ENCODE measurements at places on chromosomes 6 and 20.

GRCh38 chr6:55562318-55562717, 16.7 kb downstream of the HMGCLL1 start:
- no peak for DNase-seq

DNA sequence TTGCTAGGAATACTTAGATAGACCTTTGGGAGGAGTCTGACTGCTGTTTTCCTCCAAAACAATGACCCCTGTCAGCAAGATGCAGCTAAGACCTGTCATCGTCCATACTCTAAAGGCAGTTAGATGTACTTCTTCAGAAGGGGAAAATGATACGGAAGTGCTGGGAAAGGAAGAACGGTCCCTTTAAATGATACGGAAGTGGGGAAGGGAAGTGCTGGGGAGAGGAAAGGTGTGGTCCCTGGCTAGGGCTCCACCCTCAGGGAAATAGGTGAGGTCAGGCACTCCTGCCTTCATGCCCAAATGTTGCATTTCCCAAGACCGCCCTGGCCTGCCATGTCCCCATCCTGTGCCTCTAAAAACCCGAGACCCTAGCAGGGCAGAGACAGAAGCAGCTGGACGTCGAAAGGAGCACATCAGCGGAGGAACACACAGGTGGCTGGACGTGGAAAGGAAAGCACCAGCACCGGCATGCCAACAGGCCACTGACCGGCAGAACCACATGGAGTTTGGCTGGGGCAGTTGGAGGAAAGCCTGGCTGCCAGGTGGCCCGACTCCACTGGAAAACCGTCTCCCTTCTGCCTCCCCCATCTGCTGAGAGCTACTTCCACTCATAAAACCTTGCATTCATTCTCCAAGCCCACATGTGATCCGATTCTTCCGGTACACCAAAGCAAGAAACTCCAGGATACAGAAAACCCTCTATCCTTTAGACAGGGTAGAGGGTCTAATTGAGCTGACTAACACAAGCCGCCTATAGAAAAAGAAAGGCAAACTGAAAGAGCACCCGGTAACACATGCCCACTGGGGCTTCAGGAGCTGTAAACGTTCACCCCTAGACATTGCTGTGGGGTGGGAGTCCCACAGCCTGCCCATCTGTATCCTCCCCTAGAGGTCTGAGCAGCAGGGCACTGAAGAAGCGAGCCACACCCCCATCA, 94.6 kb downstream of the FAXC start:
- DNase-seq, result no peak

DNA sequence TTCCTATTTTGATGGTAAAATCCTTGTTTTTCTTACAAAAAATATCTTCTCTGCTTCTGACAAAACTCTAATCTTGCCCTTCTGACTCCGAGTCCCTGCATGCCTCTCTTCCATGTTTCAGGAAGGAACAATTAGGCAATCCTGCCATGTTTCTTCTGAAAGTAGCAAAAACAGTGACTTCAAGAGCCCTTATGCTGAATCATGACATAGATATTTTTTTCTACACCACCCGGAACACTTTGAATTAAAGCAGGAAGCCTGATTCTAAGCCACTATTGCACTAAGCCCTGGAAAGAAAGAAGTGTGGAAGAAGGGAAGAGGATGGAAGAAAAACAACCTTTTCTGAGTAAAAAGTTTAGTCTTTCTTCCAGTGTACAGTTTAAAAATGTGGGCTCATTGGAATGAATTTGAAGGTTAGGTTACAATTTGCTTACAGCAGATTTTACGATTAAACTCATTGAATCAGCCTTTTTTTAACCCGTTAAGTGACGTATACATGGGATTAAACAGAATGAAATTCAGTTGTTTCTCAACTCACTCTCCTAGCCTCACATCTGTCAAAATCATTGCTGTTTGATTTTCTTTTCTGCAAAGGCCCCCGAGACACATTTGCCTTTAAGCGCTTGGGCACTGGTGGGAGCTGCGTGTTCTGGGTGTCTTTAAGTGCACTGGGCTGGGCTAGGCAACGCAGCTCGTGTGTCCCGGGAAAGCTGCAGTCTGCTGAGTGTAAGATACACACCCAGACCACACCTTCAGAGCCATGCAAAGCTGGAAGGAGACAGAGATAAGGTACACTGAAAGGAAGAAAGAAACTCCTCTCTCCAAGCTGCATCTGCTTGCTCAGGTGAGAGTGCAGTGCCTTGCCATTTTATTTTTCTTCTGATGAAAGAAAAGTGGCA, 159.4 kb upstream of the CITED2 start:
- DNase-seq, result no peak

- no peak for DNase-seq
These were observed 27.3 kb upstream of the SLC9A8 start for GRCh38 chr20:49785149-49785851.

DNA sequence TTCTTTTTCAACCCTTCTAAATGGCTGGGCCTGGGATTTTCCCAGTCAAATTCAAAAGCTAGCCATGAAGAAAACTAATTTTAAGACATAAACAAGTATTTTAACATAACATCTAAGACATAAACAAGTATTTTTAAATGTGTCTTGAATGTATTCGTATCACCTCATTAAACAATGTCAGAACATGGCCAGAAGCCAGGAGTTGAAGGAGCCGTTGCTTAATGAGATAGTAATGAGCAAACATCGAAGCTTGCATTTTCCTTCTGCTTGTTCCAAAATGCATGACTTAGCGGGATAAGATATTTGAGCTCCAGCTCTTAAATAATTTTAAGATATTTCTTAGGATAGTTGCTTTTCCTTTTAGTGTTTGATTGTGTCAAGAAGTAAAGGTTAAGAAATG, 4.2 kb upstream of the RNF182 start:
- DNase-seq, result no peak

- DNase-seq, result no peak
These were observed 207.5 kb downstream of the FOXC1 start for GRCh38 chr6:1817033-1817761.

DNA sequence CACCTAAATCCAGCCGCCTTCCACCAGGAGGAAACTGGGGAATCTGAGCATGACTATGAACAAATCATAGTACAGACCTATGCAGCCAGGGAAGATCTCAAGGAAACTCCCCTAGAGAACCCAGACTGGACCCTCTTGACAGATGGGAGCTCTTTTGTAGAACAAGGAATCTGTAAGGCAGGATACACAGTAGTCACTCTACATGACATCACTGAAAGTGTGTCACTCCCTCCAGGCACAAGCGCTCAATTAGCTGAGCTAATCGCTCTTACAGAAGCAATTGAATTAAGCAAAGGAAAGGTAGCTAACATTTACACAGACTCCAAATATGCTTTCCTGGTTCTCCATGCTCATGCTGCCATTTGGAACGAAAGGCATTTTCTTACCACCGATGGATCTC, 36.8 kb downstream of the PLN start:
- no peak for DNase-seq

DNA sequence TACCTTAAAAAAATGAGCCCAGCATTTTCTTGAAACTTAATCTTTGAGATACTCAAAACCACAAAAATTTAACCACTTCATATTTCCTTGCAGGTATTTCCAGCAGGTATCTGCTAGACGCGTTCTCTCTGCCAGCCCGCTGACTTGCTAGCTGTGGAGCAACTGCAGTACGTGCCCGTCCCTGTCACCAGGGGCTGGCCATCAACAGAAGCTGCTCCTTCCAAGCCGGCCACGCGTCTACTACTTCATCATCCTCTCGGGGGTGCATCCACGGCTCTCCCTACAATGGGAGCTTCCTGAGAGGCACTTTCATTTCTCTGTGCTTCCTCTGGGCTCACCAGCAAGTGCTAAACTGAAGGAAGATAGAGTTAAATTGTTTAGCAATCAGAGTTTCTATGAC, 132.4 kb downstream of the DTNBP1 start:
- no peak for DNase-seq

GRCh38 chr20:31596831-31597480, 8.1 kb upstream of the ID1 start:
- DNase-seq, result no peak

- DNase-seq, result no peak
These were observed 621.0 kb upstream of the NRSN1 start for GRCh38 chr6:23505026-23505425.

- DNase-seq, result no peak
These were observed 127.5 kb downstream of the CDKAL1 start for GRCh38 chr6:20661721-20662120.

DNA sequence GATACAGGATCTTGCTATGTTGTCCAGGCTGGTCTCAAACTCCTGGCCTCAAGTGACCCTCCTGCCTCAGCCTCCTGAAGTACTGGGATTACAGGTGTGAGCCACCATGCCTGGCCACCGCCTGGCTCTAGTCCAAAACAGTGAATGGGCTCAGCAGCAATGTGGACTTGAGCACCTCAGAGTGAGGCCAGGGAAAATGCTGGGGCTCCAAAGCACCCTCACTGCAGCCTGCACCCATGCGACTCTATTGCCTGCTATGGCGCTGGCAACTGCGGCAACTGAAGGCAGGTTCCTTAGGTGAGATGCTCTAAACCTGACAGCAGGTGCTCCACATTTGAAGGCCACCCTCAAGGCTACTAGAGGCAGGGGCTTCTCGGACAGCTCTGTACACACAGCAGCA, 26.5 kb downstream of the MAP1LC3A start:
- DNase-seq, result no peak

DNA sequence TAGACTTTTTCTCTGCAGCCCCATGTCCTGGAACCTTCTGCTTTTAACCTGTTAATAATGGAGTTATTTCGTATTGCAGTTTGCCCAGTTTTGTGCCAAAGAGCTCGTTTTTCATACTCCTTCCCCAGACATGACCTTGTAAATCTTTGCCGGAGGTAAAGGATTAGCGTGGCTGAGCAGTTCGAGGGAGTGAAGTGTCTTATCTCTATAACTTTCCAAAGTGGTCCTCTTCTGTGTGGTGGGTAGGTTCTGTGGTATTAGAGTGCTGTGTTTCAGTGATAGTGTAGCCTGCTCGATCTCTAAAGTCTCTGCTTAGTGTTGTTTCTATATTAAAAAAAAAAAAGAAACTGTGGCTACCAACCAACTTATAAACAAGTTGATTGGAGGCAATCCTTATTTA, 67.5 kb downstream of the FARS2 start:
- no peak for DNase-seq

GRCh38 chr6:154448448-154449096, 61.9 kb downstream of the CNKSR3 start:
- DNase-seq, result no peak

DNA sequence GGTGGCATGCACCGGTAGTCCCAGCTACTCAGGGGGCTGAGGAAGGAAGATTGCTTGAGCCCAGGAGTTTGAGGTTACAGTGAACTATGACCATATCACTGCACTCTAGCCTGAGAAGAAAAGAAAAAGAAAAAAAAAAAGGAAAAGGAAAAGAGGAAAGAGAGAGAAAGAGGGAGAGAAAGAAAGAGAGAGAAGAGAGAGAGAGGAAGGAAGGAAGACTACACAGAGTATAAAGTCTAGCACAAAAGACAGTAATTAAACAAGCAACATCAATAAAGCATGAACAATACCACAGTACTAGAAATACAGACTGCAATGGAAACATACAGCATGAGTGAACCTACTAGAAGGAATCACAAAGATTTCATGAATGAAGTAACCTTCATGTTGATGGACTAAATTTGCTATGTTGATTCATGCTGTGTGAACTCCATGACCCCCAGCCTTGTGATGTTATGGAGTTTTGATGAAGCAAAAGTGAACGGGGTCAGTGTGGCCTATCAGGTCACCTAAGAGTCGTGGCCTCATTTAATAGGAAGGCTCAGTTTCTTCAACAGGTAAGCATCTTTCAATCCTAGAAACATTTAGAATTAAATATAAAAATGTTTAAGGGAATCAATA, 57.6 kb downstream of the NUDT3 start:
- DNase-seq, result no peak

DNA sequence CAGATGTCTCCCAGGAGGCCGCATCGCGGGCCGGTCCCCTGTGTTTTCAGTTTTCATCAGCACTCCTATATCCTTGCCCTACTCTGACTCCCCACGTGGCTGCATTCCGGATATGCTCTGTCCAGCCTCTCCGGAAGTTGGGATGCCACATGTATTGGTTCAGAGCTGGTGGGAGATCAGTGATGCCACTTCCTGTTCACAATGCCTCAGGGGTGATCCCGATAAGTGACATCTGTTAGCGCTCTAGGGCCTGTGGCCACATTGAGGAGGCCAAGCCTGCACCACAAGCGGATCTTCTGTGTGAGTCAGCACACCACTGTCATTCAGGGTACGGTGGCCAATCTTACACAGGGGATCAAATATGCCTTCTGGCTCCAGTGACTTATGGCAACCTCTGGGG, 57.8 kb downstream of the PPP1R3G start:
- DNase-seq, result no peak

- DNase-seq, result no peak
These were observed 29.0 kb upstream of the EEF1E1 start for GRCh38 chr6:8131265-8131897.

DNA sequence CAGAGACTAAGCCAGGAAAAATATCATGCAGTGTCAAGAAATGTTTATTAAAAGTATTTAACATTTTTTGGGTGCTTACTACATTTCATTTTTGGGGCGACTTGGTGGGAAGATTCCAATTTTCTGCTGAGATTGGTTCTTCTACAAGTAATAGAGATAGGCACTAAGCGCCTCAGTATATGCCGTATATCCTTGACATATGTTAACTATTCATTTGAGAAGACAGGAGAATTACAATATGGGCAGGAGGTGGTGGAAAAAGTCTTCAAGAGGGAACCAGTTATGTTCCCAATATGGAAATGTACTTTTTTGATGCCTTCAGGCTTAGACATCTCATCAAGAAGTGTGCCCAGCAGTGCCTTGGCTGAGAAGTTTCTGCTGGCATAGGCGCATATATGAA, 6.5 kb downstream of the CTNNBL1 start:
- DNase-seq, result no peak

- DNase-seq, result no peak
These were observed 36.4 kb upstream of the RPN2 start for GRCh38 chr20:37142708-37143107.

- DNase-seq, result no peak
These were observed 26.4 kb upstream of the SIRPA start for GRCh38 chr20:1868856-1869255.

- no peak for DNase-seq
These were observed 291.4 kb downstream of the CENPW start for GRCh38 chr6:126631363-126631762.

GRCh38 chr6:46054516-46054915, 38.9 kb upstream of the CLIC5 start:
- no peak for DNase-seq

GRCh38 chr6:32149932-32150870, 1.5 kb downstream of the PRRT1 start:
- no peak for DNase-seq

DNA sequence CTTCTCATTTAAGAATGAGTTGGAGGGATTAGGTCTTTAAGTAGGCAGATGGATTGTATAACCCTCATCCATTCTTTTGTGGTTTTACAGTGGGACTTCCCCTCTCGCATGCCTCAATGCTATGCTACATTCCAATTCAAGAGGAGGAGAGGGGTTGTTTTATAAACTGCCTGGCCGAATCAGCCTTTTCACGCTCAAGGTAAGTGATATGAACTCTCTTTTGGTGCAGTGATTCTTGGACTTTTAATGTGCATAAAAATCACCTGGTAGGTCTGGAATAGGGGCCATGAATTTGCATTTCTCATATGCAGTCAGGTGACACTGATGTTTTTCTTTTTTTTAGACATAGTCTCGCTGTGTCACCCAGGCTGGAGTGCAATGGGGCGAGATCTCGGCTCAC, 10.8 kb downstream of the ASXL1 start:
- no peak for DNase-seq

- no peak for DNase-seq
These were observed 51.1 kb downstream of the KCTD20 start for GRCh38 chr6:36493859-36494258.

- DNase-seq, result no peak
These were observed 442.6 kb upstream of the PTCHD4 start for GRCh38 chr6:48553467-48554189.
